ENCODE measurements at places on chromosomes 11 and 22.

GRCh38 chr11:68966894-68967780, 13.6 kb downstream of the MRGPRD start:
- DNase-seq, result no peak

DNA sequence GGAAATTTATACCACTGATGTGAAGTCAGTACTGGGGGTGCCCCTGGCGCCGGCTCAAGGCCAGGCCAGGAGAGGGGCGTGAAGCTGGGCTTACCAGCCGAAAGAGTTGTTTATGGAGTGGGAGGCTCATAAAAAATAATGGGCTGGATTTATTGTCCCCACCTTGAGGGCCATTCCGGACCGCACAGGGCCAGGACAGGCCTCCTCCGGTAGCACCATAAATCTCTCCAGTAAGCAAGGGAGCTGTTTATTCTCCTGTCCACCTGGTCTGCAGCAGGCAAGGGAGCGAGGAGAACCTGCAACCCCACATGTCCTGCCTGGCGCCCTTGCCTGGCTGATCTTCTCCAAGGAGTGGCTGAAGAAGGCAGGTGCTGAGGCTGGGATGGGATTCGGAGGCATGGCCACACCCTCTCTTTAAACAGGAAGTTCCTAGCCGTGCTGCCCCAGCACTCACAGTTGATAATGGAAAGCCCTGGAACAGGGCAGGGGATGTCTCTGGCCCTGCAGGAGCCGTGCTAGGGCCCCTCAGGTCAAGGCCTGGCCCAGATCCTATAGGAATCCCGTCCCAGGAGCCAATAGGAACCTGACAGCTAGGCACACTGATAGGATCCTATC, 65.1 kb downstream of the SCUBE1 start:
- no peak for DNase-seq

- DNase-seq, result peak; percentile 20
These were observed 44.7 kb downstream of the ABTB2 start for GRCh38 chr11:34313099-34313517.

GRCh38 chr11:1630271-1630670, 696 bp downstream of the KRTAP5-5 start:
- no peak for DNase-seq

- DNase-seq, result no peak
These were observed 23.1 kb upstream of the LDHA start for GRCh38 chr11:18371279-18371678.

- no peak for DNase-seq
These were observed 39.6 kb upstream of the CTTN start for GRCh38 chr11:70358753-70359152.

- DNase-seq, result no peak
These were observed 26.7 kb downstream of the GRAP2 start for GRCh38 chr22:39927544-39927943.

Measured in GM23248 (cell line).